Astrocyte (in vitro differentiated cells and primary cell): ENCODE measurements at places on chromosomes 6 and 20.
A peak's percentile ranks its signal among the peaks of the same experiment; 100 is the strongest.

GRCh38 chr20:56383334-56383733 is 8.7 kb downstream of the AURKA start:
- peaks cover 32% of the 10 kb centered on the region for H3K36me3 ChIP-seq
- H3K27ac ChIP-seq: no peak overlapping the region
- no peaks in the 10 kb centered on the region for H3K4me1 ChIP-seq

- H3K4me3 ChIP-seq: no peak overlapping the region
- no peaks in the 10 kb centered on the region for H3K27me3 ChIP-seq
- no peak for DNase-seq
Observed at GRCh38 chr6:11689847-11690246, 88.8 kb downstream of the ADTRP start.

- H3K27ac ChIP-seq: peak overlapping the region; percentile 44
- peak overlapping the region; percentile 55 for H3K4me3 ChIP-seq
- peak; percentile 97 for DNase-seq
- H3K36me3 ChIP-seq: peaks cover 5% of the 10 kb centered on the region
Observed at GRCh38 chr20:35616465-35617396, 1.1 kb downstream of the SPAG4 start.

DNA sequence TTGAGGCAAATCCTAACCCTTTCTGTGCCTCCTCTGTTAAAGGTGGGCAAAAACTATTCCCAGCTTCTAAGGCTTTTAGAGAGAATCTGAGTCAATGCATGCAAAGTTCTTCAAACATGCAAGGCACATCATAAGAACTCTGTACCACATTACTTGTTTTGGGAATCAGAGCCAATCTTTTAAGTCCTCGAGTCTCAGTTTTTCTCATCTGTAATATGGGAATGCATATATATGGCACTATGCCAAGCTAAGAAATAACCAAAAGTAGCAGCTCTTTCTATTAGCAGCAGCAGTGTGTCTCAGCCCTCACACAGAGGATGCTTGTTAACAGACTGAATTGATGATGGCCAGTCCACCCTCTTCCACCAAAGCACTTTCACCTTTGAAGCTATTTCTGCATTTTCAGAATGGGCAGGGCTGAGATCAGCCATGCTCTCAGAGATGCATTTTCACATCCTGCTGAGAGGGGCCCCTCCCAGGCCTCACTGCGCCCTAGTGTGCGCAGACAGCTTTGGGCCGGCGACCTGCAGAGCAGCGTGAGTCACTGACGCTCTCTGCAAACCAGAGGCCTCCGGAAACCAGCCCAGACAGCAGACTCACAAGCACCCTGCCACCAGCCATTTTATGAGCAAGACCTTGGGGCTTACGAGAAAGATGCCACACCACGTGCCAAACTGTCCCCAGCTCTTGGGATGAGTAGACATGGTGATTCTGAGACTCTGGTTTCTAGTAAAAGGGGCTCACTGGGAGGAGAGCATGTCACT is 138.0 kb downstream of the NFATC2 start:
- peak overlapping the region; percentile 43 for H3K27ac ChIP-seq
- peaks cover 5% of the 10 kb centered on the region for H3K36me3 ChIP-seq
- H3K27me3 ChIP-seq: no peaks in the 10 kb centered on the region
- H3K4me3 ChIP-seq: no peak overlapping the region
- peaks cover 3% of the 10 kb centered on the region for H3K4me1 ChIP-seq
- DNase-seq: peak; percentile 39

DNA sequence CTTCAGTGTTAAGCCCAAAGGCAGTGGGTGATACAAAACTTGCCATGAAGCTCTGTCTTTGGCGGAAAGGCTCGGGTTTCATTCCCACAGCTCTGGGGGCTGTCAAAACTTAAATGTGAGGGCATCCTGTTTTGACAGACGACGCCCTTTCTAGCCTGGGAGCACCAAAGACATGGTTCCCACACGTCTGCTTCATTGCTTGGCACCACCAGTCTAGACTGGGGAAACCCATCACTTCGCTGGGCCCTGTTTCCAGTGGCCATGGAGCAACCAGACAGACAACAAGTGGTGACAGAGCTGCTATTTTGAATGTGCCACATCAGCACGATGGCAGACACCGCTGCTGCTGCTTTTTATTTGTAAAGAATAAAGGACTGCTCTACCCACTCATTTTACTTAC is 127.5 kb downstream of the SASH1 start:
- no peak overlapping the region for H3K4me3 ChIP-seq
- H3K4me1 ChIP-seq: peaks cover 21% of the 10 kb centered on the region
- H3K27ac ChIP-seq: no peak overlapping the region
